Activated naive CD4-positive, alpha-beta T cell treated with anti-CD3 and anti-CD28 coated beads for 36 hours (primary cell): ENCODE measurements at places on chromosomes 4 and X. TPM values are rescaled to one million over a fixed set of nuclear protein-coding genes. Genes with fewer than 3 reads are reported as not detected.

CYTL1 gene
- not detected for total RNA-seq

FRMPD3 gene
- not detected for total RNA-seq

COL4A5 gene
- not detected for total RNA-seq

ASB5 gene
- not detected for total RNA-seq

CC2D2A gene
- total RNA-seq = not detected

PABPC1L2A gene
- total RNA-seq = not detected

PNMA3 gene
- 0.69 TPM for total RNA-seq

PABPC1L2B gene
- total RNA-seq = not detected

AWAT2 gene
- not detected for total RNA-seq

EVC2 gene
- total RNA-seq = not detected

- DNase-seq = no peak
These were observed 22.9 kb upstream of the TADA2B start for GRCh38 chr4:7020290-7020689.

- no peak for DNase-seq
These were observed 47.7 kb upstream of the FAT4 start for GRCh38 chr4:125266901-125267604.

DNA sequence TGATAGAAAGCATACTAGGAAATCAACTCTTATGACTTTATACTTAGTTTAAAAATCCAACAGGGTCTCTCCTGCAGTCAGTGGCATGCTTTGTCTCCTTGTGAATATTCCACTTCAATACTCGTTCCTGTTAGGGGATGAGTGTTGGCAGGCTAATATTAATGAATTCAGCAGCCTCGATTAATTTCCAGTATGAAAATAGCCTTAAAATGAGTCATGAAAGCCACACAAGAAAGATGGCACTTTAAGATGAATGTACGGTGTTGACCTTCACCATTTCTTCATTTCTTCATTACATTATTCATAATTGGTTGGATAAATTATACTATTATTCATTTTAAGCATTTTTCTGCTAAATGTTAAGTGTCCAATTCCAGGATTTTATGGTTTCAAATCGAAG is 29.2 kb downstream of the GABRB1 start:
- no peak for DNase-seq

DNA sequence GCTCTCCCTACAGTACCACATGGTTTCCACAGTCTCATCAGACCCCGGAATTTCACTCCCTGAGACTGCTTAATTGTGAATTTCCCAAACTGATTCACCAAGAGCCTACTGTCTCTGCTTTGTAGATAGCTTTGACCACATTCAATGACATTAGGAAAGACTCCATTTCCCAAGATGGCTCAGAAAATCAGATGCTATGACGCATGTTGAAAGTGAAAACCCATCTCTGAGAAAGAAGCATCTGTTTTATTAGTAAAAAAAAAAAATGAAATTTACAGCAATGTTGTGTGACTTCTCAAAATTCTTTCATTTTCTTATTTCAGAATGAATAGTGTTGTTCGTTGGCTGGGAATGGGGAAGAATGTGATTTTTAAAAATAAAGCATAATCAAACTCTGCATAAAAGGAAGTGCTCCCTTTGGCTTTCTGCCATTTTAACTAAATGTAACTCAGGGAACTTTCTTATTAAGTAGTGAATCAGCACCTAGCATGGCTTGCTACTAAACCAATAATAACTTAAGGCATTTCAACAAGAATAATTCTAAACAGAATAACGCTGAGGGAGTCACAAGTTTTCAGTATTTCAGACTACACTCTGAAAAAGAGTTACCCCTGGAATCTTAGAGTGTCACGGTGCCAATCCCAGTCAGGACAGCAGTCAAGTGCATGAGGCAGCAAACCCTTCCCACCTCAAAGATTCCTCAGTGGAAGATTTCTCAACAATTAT is 97.4 kb upstream of the MYOZ2 start:
- peak; percentile 14 for DNase-seq

DNA sequence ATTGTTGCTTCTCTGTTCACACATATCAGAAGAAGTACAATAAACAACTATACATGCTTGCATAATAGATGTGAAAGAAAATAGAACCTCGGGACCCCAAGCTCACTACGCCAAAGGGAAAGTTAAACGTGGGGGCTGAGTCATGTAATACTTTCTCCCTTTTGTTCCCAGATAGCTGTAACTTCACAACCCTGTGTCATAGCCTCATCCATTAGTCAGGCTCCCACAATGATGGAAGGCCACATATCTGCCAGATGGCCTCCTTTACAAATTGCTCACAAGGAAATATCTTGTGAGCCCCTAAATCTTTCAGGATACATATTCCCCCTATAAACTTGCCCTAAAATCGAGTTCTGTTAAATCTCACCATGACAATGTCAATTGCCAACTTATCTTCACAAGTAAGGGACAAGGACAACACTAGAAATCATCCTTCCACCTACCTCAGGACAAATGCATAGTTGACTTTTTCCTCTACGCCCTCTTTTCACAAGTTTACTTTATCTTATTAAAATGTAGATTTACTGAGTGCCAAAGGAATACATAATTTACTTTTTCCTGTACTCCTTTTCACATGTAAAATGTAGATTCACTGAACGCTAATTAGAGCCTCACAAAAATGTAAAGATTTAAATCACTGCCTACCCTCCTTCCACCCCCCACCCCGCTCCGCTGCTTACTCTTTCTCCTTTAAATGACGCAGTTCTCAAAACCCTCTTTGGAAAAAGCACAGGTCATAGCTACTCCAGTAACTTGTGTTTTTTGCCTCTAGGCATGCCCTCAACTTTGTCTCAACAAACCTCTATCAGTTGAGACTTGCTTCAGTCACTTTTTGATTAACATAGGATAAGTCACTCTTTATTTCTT is 477.1 kb downstream of the DTHD1 start:
- no peak for DNase-seq

GRCh38 chr4:154973244-154974035 is 192.4 kb downstream of the RBM46 start:
- DNase-seq = no peak

DNA sequence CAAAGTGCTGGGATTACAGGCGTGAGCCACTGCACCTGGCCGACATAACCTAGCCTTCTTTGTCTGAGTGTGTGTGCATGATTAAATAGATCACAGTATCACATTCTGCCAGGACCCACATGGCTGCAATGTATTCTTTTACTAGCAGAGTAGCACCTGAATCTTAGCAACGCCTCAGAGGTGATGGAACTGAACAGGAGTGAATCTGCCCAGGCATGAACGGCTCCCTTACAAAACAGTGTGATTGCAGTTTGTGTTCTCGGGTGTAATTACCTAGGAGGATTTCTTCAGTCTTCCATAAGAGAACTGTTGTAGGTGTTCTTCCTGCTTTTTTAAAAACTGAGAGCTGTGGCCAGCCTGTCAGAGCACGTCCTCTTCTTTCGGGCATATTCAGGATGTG is 122.7 kb upstream of the STS start:
- DNase-seq = no peak

DNA sequence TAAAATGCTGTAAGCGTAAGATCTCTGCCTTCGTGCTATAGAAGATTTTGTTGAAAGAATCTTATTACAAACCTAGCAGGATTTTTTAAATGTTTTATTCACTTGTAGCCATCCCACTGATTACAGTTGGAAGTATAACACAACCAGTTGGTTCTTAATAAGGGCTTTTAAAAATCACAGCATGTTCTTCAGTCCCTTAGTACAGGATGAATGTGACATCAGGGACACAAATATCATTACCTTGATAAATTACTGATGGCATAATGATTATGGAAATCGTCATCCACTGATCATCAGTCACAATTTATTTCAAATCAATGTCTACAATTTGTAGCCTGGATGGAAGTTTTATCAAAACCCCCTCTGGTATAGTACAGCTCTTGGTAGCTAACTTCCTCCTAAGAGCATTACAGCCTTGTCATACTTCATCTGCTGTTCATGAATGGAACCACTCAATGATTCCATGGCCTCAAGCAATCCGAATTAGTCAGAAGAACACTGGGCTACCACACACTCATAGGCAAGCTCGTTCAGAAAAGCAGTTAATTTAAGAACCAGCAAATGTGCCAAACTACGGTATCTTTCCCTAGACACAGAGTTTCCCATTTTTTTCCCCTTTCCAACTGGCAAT is 389.2 kb upstream of the TENM3 start:
- no peak for DNase-seq

DNA sequence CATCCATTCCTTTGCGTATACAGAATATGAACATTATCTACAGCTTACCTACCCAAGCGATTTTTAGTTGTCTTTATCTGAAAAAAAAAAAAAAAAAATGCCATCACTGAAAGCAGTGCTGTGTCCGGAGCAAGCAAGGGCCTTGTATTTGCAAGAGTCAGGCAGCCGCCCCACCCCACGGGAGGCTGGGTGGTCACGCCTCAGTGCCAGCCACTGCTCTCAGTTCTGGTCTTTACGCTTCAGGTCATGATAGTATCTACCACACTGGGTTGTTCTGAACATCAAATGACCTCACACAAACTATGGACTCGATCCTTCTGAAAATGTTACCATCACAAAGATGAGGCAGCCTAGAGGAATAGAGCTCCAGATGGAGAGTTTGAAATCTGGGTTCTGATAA is 62.7 kb upstream of the HELT start:
- DNase-seq = no peak

- no peak for DNase-seq
These were observed 11.0 kb upstream of the IDS start for GRCh38 chrX:149515954-149516602.

DNA sequence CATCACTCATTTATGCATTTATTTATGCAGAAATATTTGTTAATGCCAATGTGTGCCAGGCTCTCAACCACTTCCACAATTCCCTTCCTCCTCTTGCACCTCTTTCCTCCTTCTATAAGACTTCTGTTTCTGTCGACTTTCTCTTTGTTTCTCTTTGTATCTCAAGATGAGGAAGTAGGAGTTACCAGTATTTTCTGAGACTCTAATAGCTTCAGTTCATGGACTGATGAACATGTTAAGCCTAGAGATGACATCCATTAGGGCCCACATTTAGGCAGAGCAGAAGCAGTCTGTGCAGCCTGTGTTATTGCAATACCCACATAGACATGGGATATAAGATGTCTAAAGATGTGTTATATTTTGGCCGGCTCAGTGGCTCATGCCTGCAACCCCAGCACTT is 241.8 kb upstream of the SMIM31 start:
- DNase-seq = no peak

GRCh38 chrX:124256216-124256615 is 76.2 kb upstream of the TEX13D start:
- no peak for DNase-seq

GRCh38 chrX:127596882-127597281 is 455.3 kb downstream of the ACTRT1 start:
- no peak for DNase-seq

DNA sequence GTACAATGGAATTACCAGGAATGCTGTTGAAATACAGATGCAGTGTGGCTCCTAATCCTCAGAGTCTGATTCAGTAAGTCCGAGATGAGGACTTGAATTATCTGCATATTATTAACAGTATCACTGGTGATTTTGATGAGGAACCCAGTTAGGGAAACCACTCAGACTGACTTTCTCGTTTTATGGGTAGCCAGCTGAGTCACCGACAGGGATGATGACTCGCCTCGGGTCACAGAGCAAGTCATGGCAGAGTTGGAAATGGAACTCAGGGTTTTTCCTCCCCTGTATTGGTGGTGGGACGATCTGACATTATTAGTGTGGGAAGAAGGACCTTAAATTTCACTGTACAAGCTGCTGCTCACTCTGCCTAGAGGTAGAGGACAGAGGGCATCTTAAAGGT is 51.3 kb downstream of the RTL9 start:
- peak; percentile 43 for DNase-seq

- no peak for DNase-seq
These were observed 993.6 kb downstream of the ARAP2 start for GRCh38 chr4:35250761-35251160.

GRCh38 chr4:42955746-42956505 is 63.4 kb downstream of the GRXCR1 start:
- DNase-seq = no peak
